ENCODE measurements at places on chromosomes 4 and X.
A peak's percentile ranks its signal among the peaks of the same experiment; 100 is the strongest.

DNA sequence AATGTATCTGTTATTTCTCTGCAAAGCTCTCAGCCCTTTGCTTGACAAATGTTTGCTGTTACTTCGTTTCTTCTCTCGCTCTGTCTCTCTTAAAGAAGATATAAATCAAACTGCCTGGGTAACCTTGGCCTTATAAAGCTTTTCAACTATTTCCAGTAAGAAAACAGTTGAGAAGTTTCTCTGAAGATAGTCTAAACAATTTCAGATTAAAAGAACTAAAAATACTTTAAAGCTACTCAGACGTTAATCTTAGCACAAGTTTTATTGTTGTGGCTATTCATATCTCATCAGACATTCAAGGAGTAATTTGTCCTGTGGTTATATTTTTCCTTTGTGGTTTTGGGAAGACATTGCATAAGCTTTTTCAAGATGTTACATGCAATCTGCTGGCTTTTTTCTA, 22.6 kb downstream of the HOPX start:
- no peak overlapping the region for H3K4me3 ChIP-seq
- no peaks in the 10 kb centered on the region for H3K4me1 ChIP-seq
- DNase-seq: no peak
- H3K36me3 ChIP-seq: no peaks in the 10 kb centered on the region

- no peak overlapping the region for H3K4me3 ChIP-seq
- H3K27me3 ChIP-seq: no peaks in the 10 kb centered on the region
- H3K27ac ChIP-seq: no peak overlapping the region
- H3K4me1 ChIP-seq: no peaks in the 10 kb centered on the region
Observed at GRCh38 chr4:122512430-122512829, 55.9 kb upstream of the IL2 start.

GRCh38 chrX:96685210-96686099, 813 bp downstream of the DIAPH2 start:
- peak; percentile 41 for DNase-seq
- H3K4me1 ChIP-seq: no peaks in the 10 kb centered on the region
- no peaks in the 10 kb centered on the region for H3K36me3 ChIP-seq
- no peaks in the 10 kb centered on the region for H3K27me3 ChIP-seq

GRCh38 chr4:151458148-151458547, 49.2 kb downstream of the FHIP1A start:
- H3K27me3 ChIP-seq: no peaks in the 10 kb centered on the region
- no peak overlapping the region for H3K4me3 ChIP-seq
- no peaks in the 10 kb centered on the region for H3K4me1 ChIP-seq
- H3K27ac ChIP-seq: no peak overlapping the region
- H3K36me3 ChIP-seq: no peaks in the 10 kb centered on the region
- no peak for DNase-seq

DNA sequence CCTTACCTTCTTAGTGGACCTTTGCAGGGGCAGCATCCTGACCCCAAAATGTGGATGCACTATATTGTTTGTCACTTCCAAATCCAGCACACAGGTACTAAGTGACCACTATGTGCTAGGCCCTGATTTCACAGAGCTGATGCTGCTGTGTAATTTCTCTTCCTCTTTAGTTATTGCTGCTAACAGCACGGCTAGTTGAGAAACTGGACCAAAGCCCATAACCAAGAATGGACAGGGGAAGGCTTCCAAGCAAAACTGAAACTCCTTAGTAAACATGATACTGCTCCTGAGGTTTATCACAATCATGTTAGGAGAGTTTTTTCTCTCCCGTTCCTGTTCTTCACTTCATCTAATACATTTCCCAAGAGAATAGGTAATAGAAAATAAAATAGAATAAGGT, 172.9 kb upstream of the TTC29 start:
- H3K27me3 ChIP-seq: no peaks in the 10 kb centered on the region
- H3K4me1 ChIP-seq: peaks cover 11% of the 10 kb centered on the region
- H3K36me3 ChIP-seq: no peaks in the 10 kb centered on the region
- no peak overlapping the region for H3K4me3 ChIP-seq
- H3K27ac ChIP-seq: peak overlapping the region; percentile 64
- DNase-seq: no peak

DNA sequence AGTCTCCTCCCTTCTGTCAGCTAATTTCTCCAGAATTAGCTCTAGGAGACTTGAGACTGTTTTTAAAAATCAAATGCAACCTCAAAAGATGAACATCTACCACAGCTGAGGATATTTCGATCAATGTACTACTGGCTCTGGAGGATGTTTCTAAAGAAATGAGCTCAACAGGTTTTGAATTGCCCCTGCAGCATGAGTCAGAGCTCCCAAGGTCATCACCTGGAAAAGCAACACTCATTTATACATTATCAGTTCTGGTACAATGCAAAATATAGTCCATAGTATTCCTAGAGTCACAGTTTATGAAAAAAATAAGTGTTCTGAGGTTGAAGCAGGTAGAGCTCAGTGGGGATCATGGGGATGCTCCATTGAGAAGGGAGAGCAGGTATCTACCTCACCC, 50.8 kb upstream of the MCF2 start:
- DNase-seq: no peak
- H3K27ac ChIP-seq: no peak overlapping the region
- peaks cover 11% of the 10 kb centered on the region for H3K36me3 ChIP-seq
- no peak overlapping the region for H3K4me3 ChIP-seq
- H3K27me3 ChIP-seq: no peaks in the 10 kb centered on the region

DNA sequence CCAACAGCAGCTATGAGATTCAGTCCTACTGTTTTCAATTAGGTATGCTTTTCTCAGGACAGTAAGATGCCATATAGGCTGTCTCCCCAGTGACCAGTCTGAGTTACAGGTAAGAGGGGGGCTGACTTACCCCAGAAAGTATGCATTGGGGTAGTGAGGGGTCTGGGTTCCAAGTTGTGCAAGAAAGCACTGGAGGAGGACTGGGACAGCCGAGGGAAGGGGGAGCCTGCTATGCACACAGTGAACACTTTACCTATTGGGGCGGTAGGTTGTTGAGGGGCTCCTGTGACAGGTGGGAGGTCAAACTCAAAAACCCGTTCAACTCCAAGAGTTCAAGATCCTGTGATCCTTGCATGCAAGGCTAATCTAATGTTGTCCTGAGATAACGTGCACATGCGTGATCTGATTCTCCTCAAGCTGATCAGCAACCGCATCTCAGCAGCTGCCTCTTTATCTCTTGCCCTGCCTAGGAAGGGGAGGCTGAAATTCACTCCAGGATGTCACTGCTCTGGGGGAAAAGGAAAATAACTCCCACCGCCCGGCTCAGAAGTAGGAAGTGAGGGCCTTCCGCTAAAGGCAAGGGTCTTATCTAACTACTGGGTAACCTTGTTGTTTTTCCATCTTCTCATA, 108.8 kb upstream of the KIT start:
- no peak overlapping the region for H3K27ac ChIP-seq
- H3K4me3 ChIP-seq: no peak overlapping the region
- H3K36me3 ChIP-seq: no peaks in the 10 kb centered on the region
- no peaks in the 10 kb centered on the region for H3K27me3 ChIP-seq
- no peak for DNase-seq

DNA sequence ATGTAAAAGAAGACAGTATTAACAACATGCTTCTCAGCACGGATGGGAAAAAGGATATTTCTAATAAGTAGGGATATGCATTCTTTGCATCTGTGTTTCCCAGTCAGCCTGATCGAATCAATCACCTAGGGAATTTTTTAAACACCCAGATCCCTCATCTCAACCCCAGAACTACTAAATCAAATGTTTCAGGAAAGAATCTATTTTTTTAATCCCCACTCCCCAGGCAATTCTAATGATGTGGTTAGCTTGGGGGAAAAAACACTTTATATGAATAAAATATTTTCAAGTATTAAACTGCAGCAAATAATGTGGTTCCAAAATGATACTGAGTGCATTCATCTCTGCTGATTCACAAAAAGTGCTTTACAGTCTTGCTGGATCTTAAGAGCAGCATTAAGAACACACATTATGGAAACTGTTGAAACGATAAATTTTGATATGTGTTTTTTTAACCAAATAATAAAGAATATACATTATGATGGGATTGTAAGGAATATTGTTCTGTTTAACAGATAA, 68.7 kb upstream of the GUCY1A1 start:
- no peak for DNase-seq
- no peaks in the 10 kb centered on the region for H3K4me1 ChIP-seq
- H3K4me3 ChIP-seq: no peak overlapping the region
- no peaks in the 10 kb centered on the region for H3K36me3 ChIP-seq
- no peak overlapping the region for H3K27ac ChIP-seq

DNA sequence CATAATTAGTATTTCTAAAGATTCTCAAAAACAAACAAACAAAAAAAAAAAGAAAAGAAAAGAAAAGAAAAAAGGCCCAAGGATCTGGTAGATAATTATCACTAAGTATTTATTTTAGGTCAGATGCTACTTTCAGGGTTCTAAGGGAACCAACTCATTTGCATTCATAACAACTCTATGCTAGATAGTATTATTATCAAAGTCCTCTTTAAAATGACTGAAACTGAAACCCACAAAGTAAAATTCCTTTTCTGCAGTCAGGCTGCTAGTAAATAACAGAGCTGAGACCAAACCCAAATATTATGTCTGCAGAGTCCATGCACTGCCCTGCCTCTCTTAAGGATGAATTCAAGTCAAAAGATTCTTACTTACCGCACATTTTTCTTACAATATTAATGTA, 38.3 kb upstream of the MAPK10 start:
- H3K27me3 ChIP-seq: no peaks in the 10 kb centered on the region
- no peak for DNase-seq
- no peak overlapping the region for H3K27ac ChIP-seq
- H3K36me3 ChIP-seq: no peaks in the 10 kb centered on the region
- no peak overlapping the region for H3K4me3 ChIP-seq

DNA sequence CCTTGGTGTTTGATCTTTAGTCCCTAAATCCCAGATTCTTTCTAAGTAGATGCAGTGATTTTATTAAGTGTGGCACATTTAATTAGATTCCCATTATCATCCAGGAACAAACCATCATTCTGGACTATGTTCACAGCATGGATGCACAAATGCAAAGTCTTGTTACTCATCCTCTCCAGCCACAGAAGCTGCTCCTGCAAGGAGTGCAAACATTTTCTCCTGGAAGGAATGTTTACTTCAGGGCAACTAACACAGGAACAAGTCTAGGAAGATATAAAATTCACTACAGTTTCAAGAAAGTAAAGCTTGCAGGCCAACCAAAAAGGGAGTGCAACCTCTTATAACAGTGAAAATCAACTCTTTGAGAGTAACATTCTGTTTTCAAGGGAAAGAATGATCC, 106.0 kb downstream of the IQCM start:
- peaks cover 32% of the 10 kb centered on the region for H3K4me1 ChIP-seq
- DNase-seq: no peak
- no peak overlapping the region for H3K27ac ChIP-seq

DNA sequence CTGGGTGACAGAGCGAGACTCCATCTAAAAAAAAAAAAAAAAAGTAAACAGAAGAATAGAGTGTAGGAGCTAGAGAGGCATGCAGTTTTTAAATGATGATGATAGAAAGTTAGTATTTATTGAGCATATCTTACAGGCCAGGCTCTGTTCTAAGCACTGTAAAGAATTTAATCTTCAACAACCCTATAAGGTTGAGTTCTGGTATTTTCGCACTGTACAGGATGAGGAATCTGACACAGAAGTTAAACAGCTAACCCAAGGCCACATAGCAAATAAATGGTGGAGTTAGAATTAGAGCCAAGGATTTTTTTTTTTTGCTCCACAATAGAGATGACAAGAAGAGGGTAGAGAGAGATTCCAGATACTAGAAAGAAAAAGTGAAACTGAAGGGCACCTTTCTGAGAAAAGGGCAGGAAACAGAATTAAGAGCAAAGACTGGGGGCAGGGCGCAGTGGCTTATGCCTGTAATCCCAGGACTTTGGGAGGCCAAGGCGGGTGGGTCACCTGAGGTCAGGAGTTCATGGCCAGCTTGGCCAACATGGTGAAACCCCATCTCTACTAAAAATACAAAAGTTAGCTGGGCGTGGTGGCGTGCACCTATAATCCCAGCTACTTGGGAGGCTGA, 56.1 kb downstream of the KLHL5 start:
- H3K27me3 ChIP-seq: no peaks in the 10 kb centered on the region
- H3K36me3 ChIP-seq: peaks cover 28% of the 10 kb centered on the region
- H3K27ac ChIP-seq: no peak overlapping the region
- H3K4me1 ChIP-seq: no peaks in the 10 kb centered on the region
- DNase-seq: no peak
- H3K4me3 ChIP-seq: no peak overlapping the region

- no peak overlapping the region for H3K4me3 ChIP-seq
- no peaks in the 10 kb centered on the region for H3K27me3 ChIP-seq
- H3K4me1 ChIP-seq: peaks cover 7% of the 10 kb centered on the region
- H3K27ac ChIP-seq: no peak overlapping the region
- H3K36me3 ChIP-seq: no peaks in the 10 kb centered on the region
Observed at GRCh38 chr4:37243722-37244582, 591 bp upstream of the NWD2 start.

GRCh38 chrX:386239-386767, 404 bp downstream of the PPP2R3B start:
- H3K4me3 ChIP-seq: peak overlapping the region; percentile 82
- H3K36me3 ChIP-seq: no peaks in the 10 kb centered on the region
- no peak for DNase-seq

DNA sequence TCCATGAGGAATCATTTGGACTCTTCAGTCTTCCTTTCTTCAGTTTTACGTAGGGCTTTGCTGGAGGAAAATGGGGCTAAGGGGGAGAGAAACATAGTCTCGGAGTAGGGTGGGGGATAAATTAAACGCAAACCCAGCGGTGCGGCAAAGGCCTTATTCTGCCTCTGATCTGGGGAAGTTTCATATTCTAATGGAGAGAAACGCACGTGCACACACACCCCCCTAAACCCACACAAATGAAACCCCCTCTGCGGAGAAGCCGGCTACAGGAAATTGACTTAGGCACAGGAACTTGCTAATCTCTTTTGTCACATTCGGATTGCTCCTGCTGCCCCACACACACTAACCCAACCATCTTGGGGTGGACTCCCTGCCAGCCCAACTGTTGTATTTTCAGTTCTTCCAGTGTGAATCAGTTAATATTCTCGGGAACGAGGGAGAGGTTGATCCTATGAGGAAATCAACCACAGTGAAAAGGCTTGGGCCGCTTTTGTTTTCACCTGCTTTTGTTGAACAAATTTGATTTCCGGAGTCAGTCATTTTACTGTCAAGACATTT, at the start of gene RHOH:
Gene RHOH, plus strand, starts transcription at position 308 of the 558 bp plus-strand sequence. CDS start 46,356 bp downstream, outside the sequence.
- H3K4me1 ChIP-seq: no peaks in the 10 kb centered on the region
- DNase-seq: no peak
- H3K36me3 ChIP-seq: no peaks in the 10 kb centered on the region
- peaks cover 7% of the 10 kb centered on the region for H3K27me3 ChIP-seq
- no peak within 1 kb of the TSS for H3K27ac ChIP-seq

GRCh38 chr4:26124753-26125321, 196.0 kb upstream of the RBPJ start:
- H3K36me3 ChIP-seq: no peaks in the 10 kb centered on the region
- H3K4me1 ChIP-seq: no peaks in the 10 kb centered on the region

DNA sequence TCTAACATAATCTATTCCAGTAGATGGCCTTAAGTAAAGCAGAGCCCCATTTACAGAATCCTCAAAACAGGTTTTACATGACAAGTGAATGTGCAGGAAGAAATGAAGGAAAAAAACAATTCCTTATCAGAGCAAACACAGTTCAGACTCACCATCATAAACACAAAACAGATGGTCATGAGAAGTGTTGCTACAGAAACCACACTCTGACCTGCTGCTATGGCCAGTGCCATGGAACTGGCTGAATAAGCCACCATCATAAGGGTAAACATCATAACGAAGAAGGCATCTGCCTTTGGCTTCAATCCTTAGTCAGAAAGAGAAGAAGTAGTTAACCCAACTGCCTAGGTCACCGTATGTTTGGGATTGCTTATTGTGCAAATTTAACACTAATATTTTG, 61.1 kb downstream of the ABCG2 start:
- H3K36me3 ChIP-seq: no peaks in the 10 kb centered on the region
- no peak overlapping the region for H3K4me3 ChIP-seq
- no peak overlapping the region for H3K27ac ChIP-seq
- H3K4me1 ChIP-seq: no peaks in the 10 kb centered on the region
